ENCODE measurements at places on chromosomes 2 and 18.

GRCh38 chr2:173350383-173350782 is 4.3 kb upstream of the CDCA7 start:
- DNase-seq: no peak

- DNase-seq: no peak
These were observed 57.7 kb downstream of the EIPR1 start for GRCh38 chr2:3319745-3320566.

- DNase-seq: no peak
These were observed 118.4 kb downstream of the ARL4C start for GRCh38 chr2:234378440-234378839.

DNA sequence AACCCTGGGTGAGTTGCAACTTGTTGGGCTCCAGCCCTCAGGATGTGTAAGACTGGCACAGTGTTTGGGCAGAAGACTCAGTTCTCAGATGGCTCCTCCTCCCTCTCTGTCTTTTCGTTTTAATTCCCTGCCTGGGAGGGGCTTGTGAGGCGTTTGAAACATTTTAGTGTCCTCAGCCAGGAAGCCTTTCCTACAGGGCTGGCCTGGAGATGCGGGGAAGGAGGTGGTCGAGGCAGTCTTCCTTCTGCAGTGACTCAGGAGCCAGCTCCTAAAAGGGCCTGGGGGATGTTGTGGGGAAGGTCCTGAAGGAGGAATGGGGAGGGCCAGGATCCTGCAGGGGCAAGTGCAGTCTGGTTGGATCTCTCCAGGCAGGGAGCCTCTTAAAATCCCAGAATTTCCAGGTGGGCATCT is 22.1 kb upstream of the IGFBP5 start:
- no peak for DNase-seq

DNA sequence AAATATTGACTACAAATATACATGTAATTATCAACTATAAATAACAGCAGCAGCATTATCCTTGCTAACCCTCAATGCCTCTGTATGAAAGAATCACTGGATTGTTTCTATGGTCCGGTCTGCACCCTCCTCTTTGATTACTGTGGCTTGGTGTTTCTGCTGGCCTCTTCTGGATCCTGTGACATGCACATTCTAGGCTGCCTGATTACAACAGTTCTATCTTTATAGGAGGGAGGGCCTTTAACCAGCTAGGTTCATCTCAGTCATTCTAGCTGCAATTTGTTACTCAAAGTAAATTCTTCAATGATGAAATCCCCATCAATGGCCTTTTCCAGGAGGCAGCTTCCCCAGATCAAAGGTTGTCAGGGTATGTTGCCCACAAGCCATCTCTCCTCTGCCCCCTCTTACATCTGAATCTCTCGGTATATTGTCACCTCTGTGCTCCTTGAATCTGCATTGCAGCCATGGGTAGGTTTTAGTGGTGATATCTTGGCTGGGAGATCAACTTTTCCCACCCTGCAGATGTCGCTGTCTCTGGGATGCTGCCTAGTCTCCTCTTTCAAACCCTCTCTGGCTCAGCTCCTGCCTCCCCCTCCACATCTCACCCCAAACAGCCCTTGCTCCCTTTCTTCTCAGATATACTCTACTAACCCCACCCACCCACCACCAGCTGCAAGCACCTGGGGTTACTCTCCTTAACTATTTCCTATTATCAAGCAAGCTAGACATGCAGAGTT is 106.2 kb upstream of the BZW1 start:
- peak; percentile 18 for DNase-seq

DNA sequence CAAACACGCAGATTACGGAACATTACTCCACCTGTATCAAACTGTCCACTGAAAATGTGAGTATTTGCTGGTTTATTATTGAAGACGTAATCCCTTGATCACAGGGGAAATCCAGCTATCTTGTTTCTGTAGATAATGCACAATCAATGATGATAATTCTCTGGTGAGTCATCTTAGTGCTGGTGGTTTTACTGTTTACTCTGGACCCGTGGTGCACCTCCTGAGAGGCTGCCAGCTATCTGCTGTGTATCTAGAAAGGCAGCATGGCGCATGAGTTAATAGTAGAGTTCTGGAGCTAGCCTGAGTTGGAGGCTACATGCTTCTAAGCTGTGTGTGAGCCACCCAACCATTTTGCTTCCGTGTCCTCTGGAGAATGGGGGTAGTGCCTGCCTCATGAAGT is 6.5 kb downstream of the NCAPH start:
- DNase-seq: no peak

- no peak for DNase-seq
These were observed 235.6 kb downstream of the ICOS start for GRCh38 chr2:204172145-204172600.

- no peak for DNase-seq
These were observed 84.9 kb upstream of the ST8SIA3 start for GRCh38 chr18:57267368-57267925.

GRCh38 chr2:224570328-224570993 is 14.7 kb downstream of the CUL3 start:
- DNase-seq: no peak

DNA sequence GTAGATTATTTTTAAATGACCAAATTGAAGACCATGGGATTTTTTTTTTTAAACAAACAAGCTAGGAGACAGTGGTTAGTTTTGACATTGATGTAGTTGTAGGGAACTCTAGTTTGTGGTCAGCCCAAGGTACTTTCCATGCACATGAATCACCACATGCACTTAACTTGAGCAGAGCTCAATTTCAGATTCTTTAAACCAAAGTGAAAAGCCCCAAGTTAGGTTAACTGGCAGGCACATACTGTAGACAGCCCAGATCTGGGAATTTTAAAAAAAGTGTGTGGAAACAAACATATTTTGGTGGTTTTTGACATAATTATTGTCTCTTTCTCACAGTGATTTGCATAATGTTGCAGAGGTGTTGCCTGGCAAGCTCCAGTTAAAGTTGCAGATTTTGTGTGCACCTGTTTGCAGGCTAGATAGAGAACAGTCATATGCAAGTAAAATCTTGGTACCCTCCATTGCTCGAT is 88.4 kb downstream of the BCL2L11 start:
- no peak for DNase-seq

DNA sequence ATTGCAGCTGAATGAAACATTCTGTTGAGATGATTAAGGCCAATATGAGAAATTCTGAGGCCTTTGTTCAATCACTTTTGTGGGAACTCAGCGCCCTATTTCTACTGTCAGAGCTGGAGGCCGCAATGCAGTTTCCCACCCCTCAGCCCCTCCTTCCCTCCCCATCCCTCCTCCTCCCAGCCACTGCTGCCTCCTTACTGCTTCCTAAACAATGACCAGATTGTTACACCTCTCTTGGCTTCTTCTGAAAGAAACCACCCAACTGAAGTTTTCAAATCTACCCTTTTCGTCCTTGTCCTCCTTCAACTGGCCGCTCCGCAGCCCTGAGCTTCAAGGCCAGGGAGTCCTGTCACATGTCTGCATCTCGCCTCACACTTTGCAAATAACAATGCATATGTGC is 36.7 kb upstream of the MAPK4 start:
- no peak for DNase-seq

DNA sequence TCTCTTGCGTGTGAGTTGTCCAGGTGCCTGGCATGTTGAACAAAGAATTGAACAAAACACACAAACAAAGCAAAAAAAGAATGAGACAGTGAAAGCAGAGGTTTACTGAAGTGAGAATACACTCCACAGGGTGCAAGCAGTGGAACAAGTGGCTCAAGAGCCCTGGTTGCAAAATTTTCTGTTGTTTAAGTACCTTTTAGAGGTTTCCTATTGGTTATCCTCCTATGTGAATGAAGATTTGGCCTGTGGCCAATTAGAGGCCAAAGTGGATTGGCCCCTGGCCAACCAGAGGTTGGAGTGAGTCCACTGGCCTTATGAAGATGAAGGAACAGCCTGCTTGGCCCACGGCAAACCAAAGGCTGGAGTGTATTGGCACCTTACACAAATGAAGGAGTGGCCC is 1188.5 kb upstream of the NRXN1 start:
- DNase-seq: no peak

- no peak for DNase-seq
These were observed 912 bp upstream of the LAPTM4A start for GRCh38 chr2:20052229-20052851.

DNA sequence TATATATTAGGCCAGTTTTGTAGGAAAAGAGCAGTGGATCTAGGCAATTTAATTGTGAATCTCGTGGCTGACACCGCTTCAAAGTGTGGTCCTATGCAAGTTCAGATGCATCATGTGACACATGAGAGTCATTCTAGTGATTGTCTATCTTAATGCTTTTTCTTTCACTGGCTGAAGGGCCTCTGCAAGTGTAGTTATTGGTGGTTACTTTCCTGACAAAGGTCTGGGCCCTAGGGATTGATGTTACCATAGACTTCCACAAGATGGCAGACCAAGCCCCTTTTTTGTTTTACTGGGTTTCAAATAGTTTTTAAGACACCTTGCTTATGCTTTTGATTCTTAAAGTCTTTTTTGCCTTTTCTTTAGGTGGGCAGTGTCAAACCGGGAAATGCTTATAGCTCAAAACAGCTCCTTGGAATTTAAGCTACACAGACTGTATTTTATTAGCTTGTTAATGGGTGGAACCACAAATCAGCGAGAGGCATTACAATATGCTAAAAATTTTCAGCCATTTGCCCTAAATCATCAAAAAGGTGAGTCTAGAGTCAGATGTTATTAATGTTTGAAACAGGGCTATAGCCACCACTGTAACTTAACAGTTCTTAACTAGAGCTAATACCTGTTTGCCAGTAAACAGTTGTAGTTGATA is 25.9 kb downstream of the CD8A start:
- DNase-seq: peak; percentile 31

DNA sequence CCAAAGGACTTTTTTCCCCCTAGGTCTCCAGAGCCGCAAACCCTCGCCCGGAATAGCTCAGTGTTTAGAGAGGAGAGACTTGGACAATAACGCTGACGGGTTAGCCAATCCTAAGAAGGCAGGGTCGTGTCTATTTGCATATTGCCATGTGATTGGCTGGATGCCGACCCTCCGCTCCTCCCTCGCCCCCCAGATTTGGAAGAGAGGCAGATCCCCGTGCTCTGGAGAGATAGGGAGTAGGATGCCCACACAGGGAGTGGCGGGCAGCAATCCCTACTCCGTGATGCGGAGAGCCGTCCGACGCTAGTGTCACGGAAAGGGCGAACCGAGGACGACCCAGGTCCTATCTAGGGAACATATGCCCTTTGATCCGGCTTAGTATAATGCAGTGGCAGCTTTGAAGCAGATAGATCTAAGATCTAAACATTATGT is 1.4 kb downstream of the WNT6 start:
- DNase-seq: peak; percentile 84

DNA sequence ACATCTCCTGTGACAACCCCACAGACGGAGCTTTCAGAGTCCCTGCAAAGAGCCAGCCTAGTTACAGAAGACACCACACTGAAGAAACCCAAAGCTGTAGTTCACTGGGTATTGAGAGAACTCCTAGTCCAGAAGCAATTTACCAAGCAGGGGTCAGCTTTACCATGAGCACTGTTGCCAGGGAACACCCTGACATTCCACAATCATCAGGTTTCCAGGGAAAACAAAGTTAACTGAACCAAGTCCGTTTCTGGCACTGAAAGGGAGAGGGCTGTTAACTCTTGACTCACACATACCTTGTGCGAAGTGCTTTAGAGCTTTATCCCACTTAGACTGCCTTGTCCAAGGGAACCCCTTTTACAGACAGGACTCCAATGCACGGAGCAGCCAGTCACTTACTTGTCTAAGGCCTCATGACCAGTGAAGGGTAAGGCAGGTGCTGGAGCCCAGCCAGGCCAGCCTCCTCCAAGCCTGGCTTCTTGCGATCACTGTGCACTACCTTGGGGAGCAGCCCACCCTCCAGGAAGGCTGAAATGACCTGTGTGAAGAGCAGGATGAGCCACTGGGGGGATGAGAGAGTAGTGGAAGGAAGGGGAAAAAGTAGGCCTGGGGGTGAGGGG is 53.9 kb downstream of the REEP1 start:
- no peak for DNase-seq

GRCh38 chr2:96895746-96896651 is 26.1 kb upstream of the SEMA4C start:
- no peak for DNase-seq

DNA sequence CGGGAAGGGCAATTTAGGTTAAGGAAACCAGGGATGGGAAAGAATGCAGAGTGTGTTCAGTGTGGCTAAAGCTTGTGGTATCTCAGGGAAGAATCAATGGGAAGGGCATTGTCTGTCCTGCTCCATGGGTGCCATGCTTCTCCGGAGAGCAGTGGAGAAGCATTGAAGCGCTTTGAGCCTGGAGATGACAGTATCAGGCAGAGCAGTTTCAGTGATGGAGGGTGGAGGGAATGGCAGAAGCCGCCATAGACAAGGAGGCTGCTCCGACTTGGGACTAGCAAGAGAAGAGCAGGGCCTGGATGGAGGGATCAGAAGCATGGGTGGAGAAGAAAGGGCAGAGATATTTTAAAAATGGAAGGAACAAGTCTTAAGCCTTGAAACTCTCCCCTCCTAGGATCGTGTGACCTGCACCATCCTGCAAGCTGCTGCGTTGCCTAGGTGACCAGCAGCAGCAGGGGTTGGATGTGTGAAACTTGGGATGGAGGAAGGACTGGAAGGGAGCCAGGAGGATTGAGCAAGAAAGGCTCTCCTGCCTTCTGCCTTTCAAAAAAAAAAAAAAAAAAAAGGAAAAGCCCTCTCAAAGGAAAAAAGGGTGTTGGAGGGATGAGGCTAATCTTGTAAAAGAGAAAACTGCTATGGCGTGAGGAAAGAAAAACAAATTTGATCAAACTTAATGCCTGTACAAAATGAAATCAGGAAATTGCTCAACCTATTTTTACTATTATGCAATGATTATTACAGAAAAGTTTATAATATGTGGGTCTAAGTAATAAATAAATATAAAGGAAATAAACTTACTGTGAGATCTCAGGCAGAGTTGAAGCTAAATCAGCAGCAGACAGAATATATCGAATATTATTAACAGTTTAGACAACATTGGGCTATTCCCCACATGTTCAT is 493.8 kb upstream of the NRP2 start:
- no peak for DNase-seq

DNA sequence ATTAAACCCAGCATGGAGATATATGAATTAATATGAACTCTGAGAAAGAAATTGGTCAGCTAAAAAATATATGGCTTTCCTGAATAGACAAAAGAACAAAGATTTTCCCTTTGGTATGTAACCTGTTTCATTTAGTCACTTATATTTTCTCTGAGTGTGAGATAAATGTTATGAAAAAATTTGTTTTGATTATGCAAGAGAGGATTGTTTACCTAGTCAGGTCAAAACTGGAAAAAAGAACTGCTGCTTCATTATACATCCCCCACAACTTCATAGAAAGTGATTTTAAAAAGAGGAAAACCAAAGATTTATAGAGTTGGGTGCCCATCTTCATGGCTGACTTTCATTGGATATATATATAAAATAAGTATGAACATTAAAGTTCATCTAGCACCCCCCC is 242.2 kb upstream of the FN1 start:
- no peak for DNase-seq

DNA sequence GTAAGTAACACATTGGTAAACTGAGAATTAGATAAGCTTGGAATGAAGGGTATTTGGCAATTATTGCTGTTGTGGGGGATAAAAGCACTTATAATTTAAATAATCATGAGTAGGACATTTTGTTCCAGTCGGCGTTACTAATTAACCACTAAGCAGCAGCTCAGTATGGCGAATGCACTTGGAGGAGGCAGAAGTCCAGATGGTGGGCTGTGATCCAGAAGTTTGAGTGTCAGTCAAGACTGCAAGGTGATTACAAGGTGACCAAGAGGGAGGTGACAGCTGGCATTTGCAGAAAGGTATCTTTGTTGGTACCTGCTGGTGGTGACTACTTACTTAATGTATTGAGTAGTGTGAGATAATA is 643.6 kb upstream of the FAM98A start:
- DNase-seq: no peak

- DNase-seq: no peak
These were observed 97.6 kb upstream of the SLC39A10 start for GRCh38 chr2:195559431-195559914.

- no peak for DNase-seq
These were observed 130.3 kb downstream of the CELF4 start for GRCh38 chr18:37435150-37435867.
